Endothelial cell of umbilical vein (primary cell): ENCODE measurements at places on chromosomes 2 and 18.
A peak's percentile ranks its signal among the peaks of the same experiment; 100 is the strongest.

DNA sequence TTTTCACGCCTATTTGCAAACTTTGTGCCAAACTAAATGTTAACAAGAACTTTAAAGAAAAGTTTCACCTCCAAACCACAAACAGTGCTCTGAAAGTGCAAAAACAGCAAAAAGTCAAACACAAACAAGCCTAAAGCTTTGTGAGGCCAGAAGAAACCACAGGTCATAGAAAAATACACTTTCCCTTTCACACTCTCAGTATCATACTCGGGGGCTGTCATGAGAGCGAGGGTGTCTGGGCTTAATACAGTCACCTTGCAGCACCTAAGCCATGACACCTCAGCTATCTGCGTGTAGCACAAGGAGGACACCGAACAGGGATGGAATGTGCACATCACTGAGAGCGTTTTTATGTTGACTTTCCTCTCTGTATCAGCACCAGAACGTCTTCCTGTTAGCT, 26.6 kb upstream of the SEH1L start:
- no peak overlapping the region for H3K27ac ChIP-seq
- DNase-seq, result no peak
- no peaks in the 10 kb centered on the region for H3K36me3 ChIP-seq
- H3K4me1 ChIP-seq, result no peaks in the 10 kb centered on the region
- H3K27me3 ChIP-seq, result no peaks in the 10 kb centered on the region
- H3K4me3 ChIP-seq, result no peak overlapping the region

DNA sequence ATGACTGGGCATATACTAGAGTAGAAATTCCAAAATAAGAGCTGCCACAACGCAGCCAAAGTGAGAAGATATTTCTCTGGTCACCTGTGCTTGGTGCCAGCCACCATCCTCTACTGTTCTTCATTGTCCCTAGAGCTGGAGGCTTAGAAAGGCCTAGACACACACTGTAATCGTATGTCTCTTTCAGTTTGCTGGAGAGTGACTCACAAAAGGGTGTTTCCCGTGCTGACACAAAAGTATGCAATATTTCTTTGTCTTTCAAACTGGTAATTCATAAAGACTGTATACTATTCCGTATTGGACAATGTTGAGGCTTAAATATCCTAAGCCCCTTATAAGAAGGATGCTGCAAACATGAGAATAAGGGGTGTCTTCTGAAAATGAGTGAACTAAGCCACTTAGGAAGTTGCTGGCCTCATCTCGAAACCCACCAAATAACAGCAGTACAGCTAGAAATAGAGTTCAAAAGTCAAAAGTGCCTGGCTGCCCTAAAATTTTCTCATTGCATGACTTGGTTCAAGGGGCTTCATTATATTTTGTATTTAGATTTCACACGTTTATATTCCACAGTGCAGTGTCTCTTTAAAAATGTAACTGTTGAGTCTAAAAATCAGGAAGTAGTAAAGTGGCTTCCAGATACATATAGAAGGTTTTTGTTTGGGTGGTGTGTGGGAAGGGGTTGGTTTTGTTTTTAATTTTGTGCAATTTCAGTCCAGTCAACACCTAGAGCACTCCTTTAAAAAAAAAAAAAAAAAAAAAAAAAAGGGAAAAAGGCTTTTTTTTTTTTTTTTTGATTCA, 601.1 kb downstream of the ARHGAP15 start:
- no peaks in the 10 kb centered on the region for H3K36me3 ChIP-seq
- peaks cover 3% of the 10 kb centered on the region for H3K27me3 ChIP-seq
- no peak overlapping the region for H3K4me3 ChIP-seq
- H3K4me1 ChIP-seq, result no peaks in the 10 kb centered on the region
- DNase-seq, result no peak
- no peak overlapping the region for H3K27ac ChIP-seq

DNA sequence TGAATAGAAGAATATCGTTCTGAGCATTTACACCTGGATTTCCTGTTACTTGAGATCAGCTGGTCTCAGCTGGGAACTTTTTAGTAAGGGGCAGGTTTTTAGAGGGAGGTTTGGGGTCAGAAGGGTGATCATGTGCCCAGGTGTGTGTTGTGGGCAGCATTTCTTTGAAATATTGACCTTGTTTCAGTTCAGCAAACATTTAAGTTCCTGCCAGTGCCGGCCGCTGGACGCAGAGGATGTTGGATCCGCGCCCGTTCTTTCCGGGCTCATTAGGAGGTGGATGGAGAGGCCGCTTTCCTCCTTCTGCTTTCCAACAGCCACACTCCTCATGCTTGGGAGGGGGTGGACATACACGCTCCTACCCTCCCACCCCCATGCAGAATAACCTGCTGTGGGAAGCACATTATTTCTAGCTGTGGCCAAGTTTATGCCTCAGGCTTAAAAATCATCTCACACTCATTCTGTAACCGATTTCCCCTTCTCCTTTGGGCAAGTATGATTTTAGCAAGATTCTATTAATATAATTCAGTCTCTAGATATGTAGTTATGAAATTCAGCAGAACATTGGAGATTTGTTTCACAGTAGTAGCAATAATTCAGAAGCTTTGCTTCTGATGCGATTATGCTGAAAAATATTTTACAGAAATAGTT, 131.4 kb downstream of the ZNF236 start:
- H3K27ac ChIP-seq, result no peak overlapping the region
- peak; percentile 76 for DNase-seq
- H3K4me1 ChIP-seq, result peaks cover 12% of the 10 kb centered on the region
- H3K36me3 ChIP-seq, result peaks cover 2% of the 10 kb centered on the region
- H3K27me3 ChIP-seq, result no peaks in the 10 kb centered on the region
- no peak overlapping the region for H3K4me3 ChIP-seq

GRCh38 chr18:75125382-75126331, 83.3 kb downstream of the PTGR3 start:
- no peak for DNase-seq
- no peaks in the 10 kb centered on the region for H3K27me3 ChIP-seq
- no peaks in the 10 kb centered on the region for H3K36me3 ChIP-seq
- H3K4me1 ChIP-seq, result no peaks in the 10 kb centered on the region
- no peak overlapping the region for H3K27ac ChIP-seq
- no peak overlapping the region for H3K4me3 ChIP-seq

- no peak overlapping the region for H3K27ac ChIP-seq
- H3K4me3 ChIP-seq, result no peak overlapping the region
- DNase-seq, result peak; percentile 12
- H3K4me1 ChIP-seq, result peaks cover 9% of the 10 kb centered on the region
These were observed 7.9 kb downstream of the TMEM18 start for GRCh38 chr2:669323-669722.

GRCh38 chr2:27407798-27408491, 1.4 kb downstream of the PPM1G start:
- DNase-seq, result peak; percentile 75
- peaks cover 1% of the 10 kb centered on the region for H3K27me3 ChIP-seq
- no peaks in the 10 kb centered on the region for H3K36me3 ChIP-seq
- peak overlapping the region; percentile 73 for H3K27ac ChIP-seq

DNA sequence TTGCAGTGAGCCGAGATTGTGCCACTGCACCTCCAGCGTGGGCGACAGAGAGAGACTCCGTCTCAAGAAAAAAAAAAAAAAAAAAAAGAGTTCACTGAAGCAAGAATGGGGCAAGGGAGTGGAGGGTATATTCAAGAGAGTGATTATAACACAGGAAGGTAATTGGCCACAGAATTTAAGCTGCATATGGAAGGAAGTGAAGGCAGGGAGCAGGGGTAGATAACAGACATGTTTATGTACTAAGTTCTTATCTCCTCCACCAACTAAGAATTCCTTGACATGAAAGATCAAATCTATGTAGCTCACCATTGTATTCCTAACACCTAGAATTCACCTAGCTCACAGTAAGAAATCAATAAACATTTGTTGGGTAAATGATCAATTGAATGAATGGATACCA, 37.3 kb downstream of the GKN2 start:
- peaks cover 5% of the 10 kb centered on the region for H3K4me1 ChIP-seq
- peaks cover 12% of the 10 kb centered on the region for H3K27me3 ChIP-seq
- no peaks in the 10 kb centered on the region for H3K36me3 ChIP-seq
- no peak overlapping the region for H3K27ac ChIP-seq

DNA sequence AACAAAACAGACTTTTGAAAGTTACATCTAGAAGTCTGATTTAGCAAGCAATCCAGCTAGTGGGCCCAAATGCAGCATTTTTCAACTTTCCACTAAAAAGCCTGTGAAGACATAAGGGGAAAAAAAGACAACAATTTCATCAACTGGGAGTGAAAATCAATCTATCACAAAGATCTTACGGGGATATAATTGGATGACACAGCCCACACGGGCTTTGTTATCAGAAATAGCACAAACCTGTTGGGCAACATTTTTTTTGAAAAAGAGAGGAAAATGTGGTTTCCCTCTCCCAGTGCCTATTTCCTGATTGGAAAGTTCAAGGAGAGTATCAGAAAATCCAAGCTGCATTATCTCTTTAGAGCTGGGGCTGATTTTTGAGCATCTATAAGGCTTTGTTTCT, 132.7 kb downstream of the EVA1A start:
- H3K27me3 ChIP-seq, result peaks cover 2% of the 10 kb centered on the region
- H3K36me3 ChIP-seq, result no peaks in the 10 kb centered on the region
- no peak for DNase-seq
- no peaks in the 10 kb centered on the region for H3K4me1 ChIP-seq
- no peak overlapping the region for H3K27ac ChIP-seq

DNA sequence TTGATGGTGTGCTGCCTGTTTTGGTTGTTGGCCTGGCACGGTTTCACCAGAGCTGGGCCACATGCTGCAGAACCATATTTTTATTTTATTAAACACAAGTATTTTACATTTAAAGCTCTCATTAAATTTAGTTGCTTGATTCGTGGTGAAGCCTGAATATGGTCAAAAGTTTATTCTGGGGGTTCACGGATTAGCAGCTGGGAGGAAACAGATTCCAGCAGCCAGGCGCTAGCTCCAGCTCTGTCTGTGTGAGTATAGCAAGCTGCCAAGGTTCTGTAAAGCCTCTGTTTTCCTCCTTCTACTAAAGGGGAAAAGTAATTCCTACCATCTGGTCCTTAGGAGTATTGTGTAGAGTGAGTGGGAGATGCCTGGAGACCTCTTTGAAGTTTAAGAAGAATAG, 22.5 kb downstream of the GATA6 start:
- H3K27ac ChIP-seq, result peak overlapping the region; percentile 49
- H3K4me3 ChIP-seq, result no peak overlapping the region
- no peaks in the 10 kb centered on the region for H3K27me3 ChIP-seq
- peaks cover 67% of the 10 kb centered on the region for H3K4me1 ChIP-seq

- peak overlapping the region; percentile 93 for H3K27ac ChIP-seq
- H3K36me3 ChIP-seq, result no peaks in the 10 kb centered on the region
- DNase-seq, result peak; percentile 92
- H3K27me3 ChIP-seq, result no peaks in the 10 kb centered on the region
These were observed 45.2 kb downstream of the ACVR1 start for GRCh38 chr2:157830696-157831570.

DNA sequence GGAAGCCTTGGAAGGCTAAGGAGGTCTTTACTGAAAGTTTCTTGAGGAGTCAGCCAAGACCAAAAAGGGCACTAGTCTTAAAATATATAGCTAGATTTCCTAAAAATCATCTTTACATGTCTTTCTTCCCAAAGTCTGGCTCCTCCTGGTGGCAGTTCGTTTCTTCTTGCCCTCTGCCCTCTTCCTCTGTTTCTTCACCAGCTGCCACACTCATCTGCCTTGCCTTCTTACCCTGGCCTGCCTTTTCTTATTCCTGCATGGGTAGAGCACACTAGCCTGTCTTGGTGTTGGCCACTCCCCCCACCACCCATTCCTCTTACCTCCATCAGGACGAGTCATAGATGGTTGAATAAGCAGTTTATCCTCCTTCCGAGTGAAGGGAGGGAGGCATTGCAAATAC, 129.8 kb downstream of the RAPGEF4 start:
- no peak for DNase-seq
- H3K27me3 ChIP-seq, result no peaks in the 10 kb centered on the region
- H3K4me1 ChIP-seq, result peaks cover 8% of the 10 kb centered on the region

DNA sequence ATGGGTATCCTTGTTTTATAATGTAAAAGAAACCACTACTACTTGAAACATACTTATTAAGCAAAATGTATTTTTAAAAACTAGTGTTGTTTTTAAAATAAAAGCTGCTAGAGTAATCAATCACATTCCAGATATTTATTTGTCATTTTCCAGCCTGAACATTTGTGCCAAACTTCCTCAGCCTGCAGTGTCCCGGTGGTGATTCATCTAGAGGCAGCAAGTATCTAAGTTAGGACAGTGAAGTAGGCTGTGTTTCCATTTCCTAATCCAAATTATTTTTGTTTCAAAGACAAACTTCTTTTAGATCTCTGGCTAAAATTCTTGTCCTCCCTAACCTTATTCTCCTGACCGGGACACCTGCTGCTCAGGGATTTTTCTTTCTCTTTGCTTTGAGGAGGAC, 12.8 kb upstream of the GCG start:
- no peaks in the 10 kb centered on the region for H3K4me1 ChIP-seq
- no peak overlapping the region for H3K4me3 ChIP-seq
- H3K27ac ChIP-seq, result no peak overlapping the region
- no peaks in the 10 kb centered on the region for H3K36me3 ChIP-seq
- H3K27me3 ChIP-seq, result peaks cover 4% of the 10 kb centered on the region

GRCh38 chr2:164735309-164735919, 106.2 kb downstream of the COBLL1 start:
- no peaks in the 10 kb centered on the region for H3K27me3 ChIP-seq
- no peak overlapping the region for H3K27ac ChIP-seq
- no peaks in the 10 kb centered on the region for H3K36me3 ChIP-seq
- H3K4me1 ChIP-seq, result peaks cover 8% of the 10 kb centered on the region
- H3K4me3 ChIP-seq, result no peak overlapping the region

GRCh38 chr18:66219817-66220216, 384.1 kb downstream of the CDH19 start:
- no peaks in the 10 kb centered on the region for H3K27me3 ChIP-seq
- DNase-seq, result no peak
- H3K36me3 ChIP-seq, result no peaks in the 10 kb centered on the region

DNA sequence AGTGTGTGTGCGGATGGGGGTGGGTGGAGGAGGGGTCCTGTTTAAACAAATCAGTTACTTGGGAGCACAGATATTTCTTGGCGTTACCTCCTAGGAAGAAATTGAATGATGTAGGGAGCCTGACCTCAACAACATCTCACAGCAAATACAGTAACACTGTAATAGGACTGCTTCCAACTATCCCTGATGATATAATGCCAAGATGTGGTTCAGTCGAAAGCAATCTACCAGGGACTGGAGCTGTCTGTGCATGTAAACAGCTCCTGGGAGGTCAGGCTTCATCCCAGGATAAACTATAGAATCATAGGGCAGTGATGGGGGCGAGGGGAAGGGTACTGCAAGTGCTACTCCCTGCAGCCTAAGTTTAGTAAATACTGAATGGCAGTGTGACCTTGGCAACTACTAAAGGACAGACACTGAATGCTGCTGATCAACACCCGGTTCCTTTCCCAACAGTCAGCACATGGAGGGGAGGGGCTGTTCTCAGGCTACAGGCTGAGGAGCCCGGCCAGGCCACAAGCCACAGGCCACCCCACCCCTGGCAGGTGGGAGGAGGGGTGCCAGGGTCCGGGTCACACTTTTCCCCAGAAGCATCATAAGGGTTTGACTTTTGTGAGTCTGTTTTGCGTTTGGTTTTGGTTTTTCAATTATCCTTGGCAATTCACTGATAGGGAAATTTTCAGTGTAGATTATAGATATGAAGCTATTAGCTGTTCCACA, 85.3 kb upstream of the ZNF397 start:
- no peak for DNase-seq
- no peaks in the 10 kb centered on the region for H3K36me3 ChIP-seq
- H3K4me1 ChIP-seq, result no peaks in the 10 kb centered on the region
- no peak overlapping the region for H3K27ac ChIP-seq
- H3K4me3 ChIP-seq, result no peak overlapping the region

GRCh38 chr2:233992513-233993217, 57.8 kb upstream of the SPP2 start:
- H3K4me3 ChIP-seq, result no peak overlapping the region
- no peaks in the 10 kb centered on the region for H3K4me1 ChIP-seq
- no peak overlapping the region for H3K27ac ChIP-seq
- H3K27me3 ChIP-seq, result peaks cover 2% of the 10 kb centered on the region
- no peaks in the 10 kb centered on the region for H3K36me3 ChIP-seq
